ENCODE measurements at places on chromosomes 3 and 15.
A peak's percentile ranks its signal among the peaks of the same experiment; 100 is the strongest.

GRCh38 chr3:177468331-177468730 lies 271.0 kb upstream of the TBL1XR1 start:
- no peak for DNase-seq
- H3K4me1 ChIP-seq = peaks cover 34% of the 10 kb centered on the region
- H3K36me3 ChIP-seq = no peaks in the 10 kb centered on the region
- no peak overlapping the region for H3K4me3 ChIP-seq

GRCh38 chr15:29569533-29570092 lies 252.7 kb downstream of the TJP1 start:
- no peak for DNase-seq
- peak overlapping the region; percentile 69 for H3K4me3 ChIP-seq
- peaks cover 21% of the 10 kb centered on the region for H3K4me1 ChIP-seq
- peaks cover 77% of the 10 kb centered on the region for H3K27me3 ChIP-seq

DNA sequence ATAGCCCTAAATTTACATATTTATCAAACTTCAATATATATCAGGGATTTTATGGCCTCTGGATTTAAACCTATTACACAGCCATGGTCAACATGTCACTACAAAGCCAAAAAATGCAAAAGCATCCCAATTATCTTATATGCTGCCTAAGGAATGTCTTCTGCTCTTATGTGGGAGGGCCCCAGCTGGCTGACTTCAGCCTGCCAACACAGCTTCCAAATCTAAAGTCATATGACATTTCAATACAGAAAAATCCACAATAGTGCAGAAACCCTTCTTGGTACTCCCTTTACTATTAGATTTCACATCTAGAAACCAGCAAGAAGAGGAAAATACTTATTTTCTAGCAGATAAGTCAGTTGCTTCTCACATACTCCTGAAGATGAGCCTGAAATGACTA lies 6.4 kb downstream of the PFN2 start:
- H3K4me1 ChIP-seq = peaks cover 37% of the 10 kb centered on the region
- H3K27ac ChIP-seq = peak overlapping the region; percentile 86
- H3K36me3 ChIP-seq = peaks cover 17% of the 10 kb centered on the region
- H3K4me3 ChIP-seq = no peak overlapping the region

GRCh38 chr3:33001889-33002288 lies 50.4 kb downstream of the CCR4 start:
- no peaks in the 10 kb centered on the region for H3K27me3 ChIP-seq
- H3K36me3 ChIP-seq = peaks cover 16% of the 10 kb centered on the region
- peaks cover 9% of the 10 kb centered on the region for H3K4me1 ChIP-seq
- H3K27ac ChIP-seq = no peak overlapping the region
- no peak for DNase-seq
- no peak overlapping the region for H3K4me3 ChIP-seq

DNA sequence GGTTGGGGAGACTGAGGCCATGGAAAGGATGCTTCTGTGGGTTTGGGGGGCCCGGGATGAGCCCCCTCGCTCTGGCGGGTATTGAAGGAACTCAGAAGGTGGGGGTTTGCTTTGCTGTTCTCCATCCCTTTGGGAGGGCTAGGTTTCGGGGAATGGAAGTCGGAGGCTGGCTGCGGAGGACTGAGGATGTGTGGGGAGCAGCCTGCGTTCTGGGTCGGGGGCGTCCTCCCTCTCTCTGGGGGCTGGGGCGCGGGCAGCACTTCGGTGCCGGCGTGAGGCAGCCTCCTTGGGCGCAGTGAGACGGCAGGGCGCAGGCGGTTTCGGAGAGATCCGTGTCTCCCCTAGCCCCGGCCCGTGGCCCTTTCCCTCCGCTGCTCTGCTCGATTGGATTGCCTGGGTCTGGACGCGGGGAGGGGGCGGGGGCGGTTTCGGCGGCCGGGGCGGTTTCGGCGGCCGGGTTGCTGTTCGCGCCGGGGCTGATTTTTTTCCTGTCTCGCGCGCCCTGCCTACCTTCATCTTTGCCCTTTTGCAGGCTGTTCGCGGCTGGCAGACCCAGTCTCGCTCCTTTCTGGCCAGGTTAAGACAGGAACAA lies 1.4 kb downstream of the PTPRG start:
- peaks cover 21% of the 10 kb centered on the region for H3K27me3 ChIP-seq
- DNase-seq = peak; percentile 42
- peaks cover 25% of the 10 kb centered on the region for H3K4me1 ChIP-seq
- H3K27ac ChIP-seq = peak overlapping the region; percentile 84
- H3K4me3 ChIP-seq = peak overlapping the region; percentile 87

GRCh38 chr3:196023947-196024346 lies 57.9 kb downstream of the TFRC start:
- H3K27me3 ChIP-seq = peaks cover 39% of the 10 kb centered on the region
- no peak overlapping the region for H3K4me3 ChIP-seq
- no peak for DNase-seq
- H3K4me1 ChIP-seq = no peaks in the 10 kb centered on the region

DNA sequence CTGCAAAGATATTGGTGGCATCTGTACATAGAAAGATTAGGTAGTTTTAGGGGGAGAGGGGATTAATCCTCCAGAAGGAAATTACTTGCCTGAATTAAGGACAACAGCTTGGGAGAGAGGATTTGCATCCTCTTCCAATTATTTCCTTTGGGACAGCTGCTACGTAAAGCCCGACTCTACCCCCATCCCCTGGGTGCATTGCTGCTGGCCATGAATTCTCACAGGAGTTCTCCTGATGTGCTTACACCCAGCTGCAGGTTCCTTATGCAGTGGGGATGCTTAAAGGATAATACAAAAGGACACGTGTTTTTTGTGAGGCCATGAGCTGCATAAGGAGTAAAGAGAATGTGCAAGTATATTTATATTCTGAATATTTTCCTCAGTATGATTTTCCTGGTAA lies 132.3 kb downstream of the VPS8 start:
- DNase-seq = no peak
- no peaks in the 10 kb centered on the region for H3K27me3 ChIP-seq
- peaks cover 14% of the 10 kb centered on the region for H3K36me3 ChIP-seq

- H3K4me3 ChIP-seq = no peak overlapping the region
- H3K27ac ChIP-seq = no peak overlapping the region
- no peak for DNase-seq
- H3K36me3 ChIP-seq = no peaks in the 10 kb centered on the region
- no peaks in the 10 kb centered on the region for H3K4me1 ChIP-seq
Observed at GRCh38 chr3:80159990-80160506, 392.2 kb upstream of the ROBO1 start.

DNA sequence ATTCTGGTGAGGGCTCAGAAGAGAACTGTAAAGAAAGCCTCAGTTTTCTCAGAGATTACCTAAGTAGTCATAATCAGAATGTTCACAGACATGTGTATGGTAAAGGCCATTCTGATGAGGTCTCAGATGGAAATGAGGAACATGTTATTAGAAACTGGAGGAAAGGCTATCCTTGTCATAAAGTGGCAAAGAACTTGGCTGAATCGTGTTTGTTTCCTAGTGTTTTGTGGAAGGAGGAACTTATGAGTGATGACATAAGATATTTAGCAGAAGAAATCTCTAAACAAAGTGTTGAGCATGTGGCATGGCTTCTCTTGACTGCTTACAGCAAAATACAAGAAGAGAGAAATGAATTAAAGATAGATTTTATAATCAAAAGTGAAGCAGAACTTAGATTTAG lies 12.8 kb upstream of the KLHL40 start:
- no peaks in the 10 kb centered on the region for H3K36me3 ChIP-seq
- peaks cover 8% of the 10 kb centered on the region for H3K27me3 ChIP-seq
- H3K4me1 ChIP-seq = no peaks in the 10 kb centered on the region
- no peak overlapping the region for H3K27ac ChIP-seq
- no peak overlapping the region for H3K4me3 ChIP-seq

GRCh38 chr3:129482721-129483120 lies 42.7 kb downstream of the IFT122 start:
- H3K4me3 ChIP-seq = no peak overlapping the region
- DNase-seq = no peak
- peaks cover 44% of the 10 kb centered on the region for H3K4me1 ChIP-seq

- peaks cover 7% of the 10 kb centered on the region for H3K4me1 ChIP-seq
- H3K27ac ChIP-seq = no peak overlapping the region
- H3K27me3 ChIP-seq = no peaks in the 10 kb centered on the region
- no peak for DNase-seq
Observed at GRCh38 chr3:127676921-127677351, 4.2 kb downstream of the ABTB1 start.

- no peak overlapping the region for H3K27ac ChIP-seq
- peaks cover 9% of the 10 kb centered on the region for H3K27me3 ChIP-seq
- DNase-seq = no peak
- H3K4me3 ChIP-seq = no peak overlapping the region
- H3K36me3 ChIP-seq = no peaks in the 10 kb centered on the region
Observed at GRCh38 chr3:46603446-46604046, 8.8 kb upstream of the FAM240A start.

All from mesothelial cell of epicardium (in vitro differentiated cells).